ENCODE measurements at places on chromosomes 2 and 18.

- no peak for DNase-seq
These were observed at the start of gene SCN3A for GRCh38 chr2:165203689-165204559. Gene SCN3A, minus strand, starts transcription at chr2:165204050. Its CDS starts 27,656 bp downstream, at chr2:165176394.

DNA sequence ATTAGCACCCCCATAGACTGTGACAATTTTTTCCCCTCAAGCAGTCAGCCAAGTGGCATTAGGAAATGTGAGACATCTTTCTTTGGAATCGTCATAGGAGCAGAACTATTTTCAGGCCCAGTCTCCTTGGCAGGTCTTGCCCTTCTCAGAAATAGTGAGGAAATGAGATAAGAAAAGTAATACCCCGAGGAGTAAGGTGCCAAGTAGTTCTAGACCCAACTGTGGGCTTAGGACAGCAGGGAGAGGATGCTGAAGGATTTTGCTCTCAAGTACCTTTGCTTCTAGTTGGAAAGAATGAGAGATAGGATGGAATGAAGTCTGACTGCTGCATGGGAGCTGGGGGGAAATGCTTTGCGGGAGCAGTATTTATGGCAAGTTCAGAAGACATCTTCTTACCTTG lies 31.8 kb downstream of the PRKCE start:
- no peak for DNase-seq

DNA sequence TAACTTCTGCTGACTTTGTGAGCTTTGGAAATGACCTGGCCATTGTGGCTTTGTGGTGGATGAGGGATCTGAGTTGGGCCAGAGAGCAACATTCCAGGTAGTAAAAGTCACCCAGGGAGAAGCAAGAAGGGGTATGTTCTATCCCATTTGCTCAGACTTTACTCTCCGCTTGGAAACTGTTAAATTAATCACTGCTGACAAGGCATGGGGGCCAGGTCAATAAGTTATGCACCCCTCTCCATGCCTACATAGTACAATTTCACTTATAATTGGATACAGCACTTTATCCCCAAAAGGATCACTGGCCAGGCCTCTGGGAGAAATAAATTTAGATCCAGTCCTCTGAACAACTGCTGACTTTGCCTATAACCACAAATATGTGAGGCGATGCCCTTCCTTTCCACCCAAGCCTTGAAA lies 92.1 kb downstream of the RPRM start:
- no peak for DNase-seq

GRCh38 chr2:148653437-148653836 lies 8.9 kb downstream of the EPC2 start:
- no peak for DNase-seq

- DNase-seq, result no peak
These were observed 9.8 kb upstream of the EPC2 start for GRCh38 chr2:148634749-148635148.

GRCh38 chr2:106885971-106886915 lies at the start of gene ST6GAL2:
Gene ST6GAL2, minus strand, starts transcription at chr2:106886167. Its CDS starts 42,190 bp downstream, at chr2:106843977.
- DNase-seq, result no peak

- no peak for DNase-seq
These were observed 115.2 kb downstream of the ZEB2 start for GRCh38 chr2:144404586-144405314.

DNA sequence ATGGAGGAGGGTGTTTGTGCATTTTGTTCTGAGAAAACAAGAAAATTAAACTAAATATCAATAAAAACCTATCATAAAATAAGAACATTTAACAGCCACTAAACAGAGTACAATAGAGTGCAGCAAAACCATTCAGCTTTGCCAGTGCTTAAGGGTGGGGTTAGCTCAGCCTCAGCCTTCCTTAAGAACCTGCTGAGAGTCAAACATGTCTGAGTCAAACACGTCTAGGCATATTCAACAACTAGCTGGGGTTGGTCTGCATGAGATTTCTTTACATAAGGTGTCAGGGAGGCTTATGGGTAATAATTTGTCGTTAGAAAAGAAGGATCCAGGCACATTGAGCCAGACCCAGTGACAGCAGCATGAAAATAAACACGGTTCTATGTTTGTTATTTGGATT lies 298.2 kb downstream of the SP3 start:
- DNase-seq, result no peak

DNA sequence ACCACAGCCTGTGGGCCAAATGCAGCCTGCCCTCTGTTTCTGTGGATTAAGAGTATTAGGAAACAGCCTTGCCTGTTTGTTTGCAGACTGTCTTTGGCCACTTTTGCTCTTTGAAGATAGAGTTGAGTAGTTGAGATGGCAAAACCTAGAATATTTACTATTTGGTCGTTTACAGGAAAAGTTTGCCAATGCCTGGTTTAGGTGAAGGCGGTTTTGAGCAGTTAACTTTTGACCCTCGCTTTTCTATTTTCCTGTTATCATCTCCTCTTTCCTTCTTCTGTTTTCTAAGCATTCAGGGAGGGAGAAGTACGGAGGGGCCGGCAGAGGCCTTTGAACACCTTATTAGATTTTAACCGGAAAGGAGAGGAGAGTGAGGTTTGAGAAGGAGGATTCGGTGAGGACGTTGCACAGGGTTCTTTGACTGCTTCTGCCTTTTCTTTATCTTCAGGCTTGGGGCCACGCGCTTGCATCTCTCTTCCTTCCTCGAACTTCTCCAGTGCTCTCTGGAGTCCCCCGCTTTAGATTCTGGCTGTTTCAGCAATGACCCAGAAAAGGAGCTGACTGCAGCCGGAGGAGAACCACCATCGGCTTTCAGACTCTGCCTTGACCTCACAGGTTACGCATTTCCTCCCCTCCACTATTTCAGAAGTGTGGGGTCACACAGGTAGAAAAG lies 39.2 kb downstream of the IL1R2 start:
- DNase-seq, result no peak
